Esophagus muscularis mucosa (tissue), 4 donors: ENCODE measurements at places on chromosomes 11 and 22. TPM values are rescaled to one million over a fixed set of nuclear protein-coding genes. Genes with fewer than 3 reads are reported as not detected.

The IFTAP gene
- 25.4 TPM for total RNA-seq

- H3K27ac ChIP-seq = no peak overlapping the region
- H3K4me1 ChIP-seq = peaks cover 20% of the 10 kb centered on the region
- no peaks in the 10 kb centered on the region for H3K36me3 ChIP-seq
- peaks cover 4% of the 10 kb centered on the region for H3K27me3 ChIP-seq
These were observed 4.3 kb upstream of the PHLDA2 start for GRCh38 chr11:2933375-2934020.

- no peaks in the 10 kb centered on the region for H3K4me1 ChIP-seq
- H3K27ac ChIP-seq = no peak overlapping the region
- H3K36me3 ChIP-seq = no peaks in the 10 kb centered on the region
- no peak overlapping the region for H3K4me3 ChIP-seq
These were observed 106.4 kb upstream of the CCDC90B start for GRCh38 chr11:83392556-83392955.

DNA sequence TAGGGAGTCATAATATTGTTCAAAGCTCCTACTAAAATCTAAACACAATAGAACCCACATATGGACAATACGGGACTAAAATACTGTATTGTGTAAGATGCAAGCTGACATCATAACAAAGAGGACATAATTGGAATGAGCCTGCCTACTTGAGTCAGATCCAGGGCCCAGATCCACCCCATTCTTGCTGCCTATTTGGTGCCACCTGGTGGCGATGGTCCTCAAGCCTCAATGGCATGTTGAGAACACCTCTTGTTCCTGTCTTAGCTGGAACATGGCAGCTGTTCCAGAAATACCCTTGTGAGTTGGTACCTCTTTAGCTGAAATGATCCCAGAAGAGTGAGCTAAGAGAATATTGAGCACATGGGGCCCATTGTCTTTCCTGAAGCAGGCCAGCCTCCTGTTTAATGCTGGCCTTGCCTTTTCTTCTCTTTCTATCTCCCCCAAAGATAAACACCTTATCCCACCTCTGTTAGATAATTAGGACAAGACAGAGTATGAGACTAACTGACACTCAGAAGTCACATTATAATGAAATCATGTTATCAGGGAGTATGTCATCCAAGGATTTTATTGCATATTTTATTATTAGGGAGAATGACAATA is 680.9 kb upstream of the ANO5 start:
- DNase-seq = no peak
- H3K27me3 ChIP-seq = no peaks in the 10 kb centered on the region
- H3K27ac ChIP-seq = no peak overlapping the region
- H3K4me1 ChIP-seq = no peaks in the 10 kb centered on the region
- no peaks in the 10 kb centered on the region for H3K36me3 ChIP-seq

DNA sequence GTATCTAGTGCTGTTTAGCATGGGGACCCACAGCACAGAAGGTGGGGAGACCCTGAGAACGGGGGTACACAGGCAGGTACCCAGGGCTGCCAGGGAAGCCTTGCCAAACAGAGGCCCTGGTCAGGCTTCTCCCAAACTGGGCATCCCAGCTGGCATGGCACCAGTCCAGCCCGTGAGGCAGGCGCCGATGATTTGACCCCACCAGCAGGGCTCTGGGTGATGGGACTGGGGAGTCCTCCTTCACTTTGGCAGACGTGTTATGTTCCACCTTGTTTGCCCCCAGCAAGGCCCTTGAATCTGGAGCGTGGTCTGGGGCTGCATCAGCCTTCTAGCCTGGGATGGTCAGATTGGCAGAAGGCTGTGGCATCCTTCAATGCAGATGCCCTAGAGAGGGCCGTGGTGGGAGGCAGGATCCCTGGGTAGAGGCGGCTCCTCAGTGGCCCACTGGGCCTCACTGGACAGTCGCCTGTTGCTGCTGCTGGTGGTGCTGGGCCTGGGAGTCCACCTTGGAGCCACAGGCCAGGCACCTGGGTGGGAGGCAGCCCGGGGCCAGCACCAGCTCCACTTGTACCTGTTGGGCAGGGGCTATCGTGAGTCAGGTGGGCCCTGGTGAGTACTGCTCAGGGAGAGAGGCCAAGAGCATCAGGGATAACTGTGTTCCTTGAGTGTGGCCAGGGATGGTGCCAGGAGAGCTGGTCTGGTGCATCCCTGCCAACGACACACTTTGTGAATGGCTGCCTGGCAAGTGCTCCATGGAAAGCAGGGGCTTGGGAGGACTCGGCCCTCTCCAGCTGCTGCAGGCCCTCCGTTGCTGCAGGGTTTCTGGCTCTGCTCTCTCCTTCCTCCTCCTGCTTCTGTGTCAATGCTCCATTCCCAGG is 3.3 kb downstream of the ADORA2A start:
- no peak overlapping the region for H3K4me3 ChIP-seq
- H3K4me1 ChIP-seq = peaks cover 69% of the 10 kb centered on the region
- DNase-seq = no peak

GRCh38 chr11:65036931-65037330 is 4.1 kb upstream of the SAC3D1 start:
- H3K27ac ChIP-seq = no peak overlapping the region
- no peak for DNase-seq
- peaks cover 18% of the 10 kb centered on the region for H3K4me1 ChIP-seq
- peaks cover 74% of the 10 kb centered on the region for H3K36me3 ChIP-seq
